Activated naive CD8-positive, alpha-beta T cell treated with anti-CD3 and anti-CD28 coated beads, Interleukin-2, amount 50 U/mL, for 24 hours (primary cell): ENCODE measurements at places on chromosomes 2 and 18.

DNA sequence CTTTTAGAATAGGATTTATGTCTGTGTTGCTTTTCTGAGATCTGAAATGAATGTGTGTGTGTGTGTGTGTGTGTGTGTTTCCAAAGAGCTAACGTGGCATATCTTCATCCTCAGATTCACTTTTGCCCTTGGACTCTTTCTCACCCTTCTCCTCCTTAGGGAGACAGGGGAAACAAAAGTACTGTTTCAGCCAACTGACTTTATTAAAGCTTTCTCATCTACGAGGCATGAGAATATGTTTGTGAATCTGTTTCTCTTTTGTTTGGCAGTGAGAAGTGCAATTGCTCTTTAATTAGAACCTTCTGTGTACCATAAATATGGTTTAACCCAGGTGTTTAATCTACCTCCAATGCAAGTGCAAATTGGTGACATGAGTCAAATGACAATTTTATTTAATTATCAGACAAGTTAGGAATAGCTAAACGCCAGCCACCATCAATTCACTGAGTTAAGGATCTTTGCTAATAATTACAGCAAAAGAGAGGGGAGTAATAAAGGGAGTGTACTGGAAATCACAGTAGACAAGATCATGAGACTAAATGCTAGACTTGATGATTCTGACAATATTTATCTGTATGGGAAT is 186.4 kb upstream of the COL3A1 start:
- H3K4me3 ChIP-seq: no peak overlapping the region
- no peaks in the 10 kb centered on the region for H3K27me3 ChIP-seq
- H3K36me3 ChIP-seq: no peaks in the 10 kb centered on the region

GRCh38 chr2:187543488-187543887 is 10.7 kb downstream of the TFPI start:
- no peak overlapping the region for H3K27ac ChIP-seq
- no peak overlapping the region for H3K4me3 ChIP-seq
- H3K27me3 ChIP-seq: no peaks in the 10 kb centered on the region
- H3K4me1 ChIP-seq: no peaks in the 10 kb centered on the region

DNA sequence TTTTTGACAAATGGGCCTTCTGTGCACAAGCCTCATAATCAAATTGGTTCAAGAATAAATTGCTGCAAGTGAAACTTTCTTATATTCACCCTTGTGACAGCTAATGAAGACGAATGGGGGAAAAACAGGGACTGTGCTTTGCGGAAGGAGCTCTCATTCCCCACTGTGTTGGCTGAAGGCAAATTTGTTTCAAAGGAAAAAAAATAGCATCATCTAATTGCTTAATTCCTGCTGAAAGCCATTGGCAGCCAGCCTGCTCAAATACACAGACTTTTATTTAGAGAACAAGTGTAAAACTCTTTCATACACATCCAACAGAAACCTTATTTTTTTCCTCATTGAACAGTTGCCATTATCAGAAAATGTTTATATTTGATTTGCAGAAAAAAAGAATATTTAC is 172.3 kb downstream of the ARL6IP6 start:
- H3K27ac ChIP-seq: no peak overlapping the region
- no peaks in the 10 kb centered on the region for H3K36me3 ChIP-seq
- no peak overlapping the region for H3K4me3 ChIP-seq
- H3K4me1 ChIP-seq: no peaks in the 10 kb centered on the region

- no peak for DNase-seq
- H3K4me1 ChIP-seq: no peaks in the 10 kb centered on the region
- no peak overlapping the region for H3K27ac ChIP-seq
- H3K36me3 ChIP-seq: peaks cover 8% of the 10 kb centered on the region
Observed at GRCh38 chr2:189341077-189341476, 100.2 kb upstream of the WDR75 start.

DNA sequence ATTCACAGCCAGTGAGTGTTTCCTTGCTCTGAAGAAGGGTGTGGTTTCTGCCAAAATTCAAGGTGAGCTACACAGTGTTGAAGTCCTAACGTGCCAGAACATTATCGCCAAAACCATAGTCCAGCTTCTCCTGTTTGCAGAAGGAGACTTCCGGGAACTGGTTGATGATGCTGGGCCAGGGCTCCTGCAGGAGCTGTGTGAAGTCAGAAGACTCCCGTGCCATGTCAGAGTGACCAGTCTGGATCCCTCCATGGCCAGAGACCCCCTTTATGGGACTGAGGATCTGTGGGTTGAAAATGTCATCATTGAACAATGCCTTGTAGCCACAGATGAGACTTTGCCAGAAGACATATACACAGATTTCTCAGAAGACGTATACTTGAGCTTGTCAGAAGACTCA is 96.0 kb upstream of the RAB12 start:
- no peaks in the 10 kb centered on the region for H3K4me1 ChIP-seq
- H3K36me3 ChIP-seq: no peaks in the 10 kb centered on the region
- H3K27me3 ChIP-seq: no peaks in the 10 kb centered on the region
- no peak for DNase-seq
- no peak overlapping the region for H3K27ac ChIP-seq

DNA sequence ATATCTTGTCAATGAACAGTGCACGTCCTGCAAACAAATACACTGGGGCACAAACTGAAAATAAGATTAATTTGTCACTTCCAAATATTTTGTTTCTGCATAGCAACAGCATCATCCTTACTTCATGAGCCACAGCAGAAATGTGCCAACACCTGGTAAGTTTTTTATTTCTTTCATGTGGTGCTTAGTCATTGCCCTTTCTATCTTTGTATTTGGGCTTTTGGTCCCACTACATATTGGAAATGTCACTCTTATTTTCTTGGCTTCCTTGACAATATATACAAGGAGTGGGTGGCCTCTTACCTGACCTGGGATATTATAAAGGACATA is 208.0 kb downstream of the RBM43 start:
- H3K36me3 ChIP-seq: no peaks in the 10 kb centered on the region
- no peak overlapping the region for H3K27ac ChIP-seq
- DNase-seq: no peak

DNA sequence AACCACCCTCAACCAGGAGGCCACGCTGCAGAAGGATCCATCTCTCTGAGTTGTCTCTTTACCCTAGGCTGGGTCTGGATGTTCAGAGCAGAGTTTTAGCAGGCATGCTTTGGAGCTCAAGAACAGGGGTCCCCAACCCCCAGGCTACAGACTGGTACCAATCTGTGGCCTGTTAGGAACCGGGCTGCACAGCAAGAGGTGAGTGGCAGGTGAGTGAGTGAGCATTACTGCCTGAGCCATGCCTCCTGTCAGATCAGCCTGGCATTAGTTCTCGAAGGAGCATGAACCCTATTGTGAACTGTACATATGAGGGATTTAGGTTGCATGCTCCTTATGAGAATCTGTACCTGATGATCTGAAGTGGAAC is 172.5 kb downstream of the UXS1 start:
- H3K4me3 ChIP-seq: no peak overlapping the region
- H3K27ac ChIP-seq: no peak overlapping the region
- no peaks in the 10 kb centered on the region for H3K36me3 ChIP-seq
- H3K4me1 ChIP-seq: peaks cover 15% of the 10 kb centered on the region

GRCh38 chr18:58470292-58470691 is 158.6 kb downstream of the ALPK2 start:
- H3K36me3 ChIP-seq: no peaks in the 10 kb centered on the region
- no peak for DNase-seq
- H3K4me1 ChIP-seq: no peaks in the 10 kb centered on the region
- H3K27me3 ChIP-seq: peaks cover 12% of the 10 kb centered on the region
- H3K4me3 ChIP-seq: no peak overlapping the region

DNA sequence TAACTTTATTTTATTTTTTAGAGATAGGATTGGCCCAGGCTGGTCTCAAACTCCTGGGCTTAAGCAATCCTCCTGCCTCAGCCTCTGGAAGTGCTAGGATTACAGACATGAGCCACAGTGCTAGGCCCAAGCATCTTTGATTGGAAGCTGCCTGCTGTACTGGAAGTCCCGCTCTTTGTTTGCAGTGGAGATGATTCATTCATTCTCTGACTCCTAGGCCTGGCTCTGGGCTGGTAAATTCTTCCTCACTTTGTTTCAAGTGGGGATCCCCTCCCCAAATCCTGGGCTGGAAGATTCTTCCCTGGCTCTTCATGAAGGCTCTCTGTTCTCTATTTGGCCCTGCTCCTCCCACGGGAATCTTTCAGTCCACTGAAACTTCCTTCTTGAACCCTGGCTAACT is 81.9 kb downstream of the NEURL3 start:
- no peaks in the 10 kb centered on the region for H3K36me3 ChIP-seq
- no peak for DNase-seq
- no peak overlapping the region for H3K27ac ChIP-seq

DNA sequence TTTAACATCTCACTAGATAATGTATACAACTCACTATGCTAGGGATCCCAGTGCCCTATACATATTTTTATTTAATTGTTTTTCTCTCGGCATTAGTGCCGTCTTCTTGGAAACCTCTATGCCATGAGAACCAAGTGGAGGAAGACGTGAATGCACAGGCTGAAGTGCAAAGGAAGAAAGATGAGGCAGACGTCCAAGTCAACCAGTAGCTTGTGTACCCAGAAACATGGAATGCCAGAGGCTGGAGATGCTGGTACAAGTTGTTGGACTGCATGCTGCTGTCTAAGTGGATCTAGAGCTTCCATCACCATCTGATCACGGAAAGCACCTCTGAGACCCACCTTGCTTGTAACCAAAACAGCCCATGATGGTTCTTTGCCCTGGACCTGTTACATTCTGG is 12.5 kb upstream of the GEMIN6 start:
- H3K27ac ChIP-seq: no peak overlapping the region
- H3K4me1 ChIP-seq: no peaks in the 10 kb centered on the region
- H3K36me3 ChIP-seq: no peaks in the 10 kb centered on the region
- H3K27me3 ChIP-seq: no peaks in the 10 kb centered on the region
- DNase-seq: no peak

- H3K27ac ChIP-seq: peak overlapping the region; percentile 13
- no peaks in the 10 kb centered on the region for H3K27me3 ChIP-seq
- no peaks in the 10 kb centered on the region for H3K4me1 ChIP-seq
- no peaks in the 10 kb centered on the region for H3K36me3 ChIP-seq
- H3K4me3 ChIP-seq: no peak overlapping the region
- DNase-seq: no peak
Observed at GRCh38 chr18:48735080-48735676, 196.3 kb downstream of the CTIF start.

DNA sequence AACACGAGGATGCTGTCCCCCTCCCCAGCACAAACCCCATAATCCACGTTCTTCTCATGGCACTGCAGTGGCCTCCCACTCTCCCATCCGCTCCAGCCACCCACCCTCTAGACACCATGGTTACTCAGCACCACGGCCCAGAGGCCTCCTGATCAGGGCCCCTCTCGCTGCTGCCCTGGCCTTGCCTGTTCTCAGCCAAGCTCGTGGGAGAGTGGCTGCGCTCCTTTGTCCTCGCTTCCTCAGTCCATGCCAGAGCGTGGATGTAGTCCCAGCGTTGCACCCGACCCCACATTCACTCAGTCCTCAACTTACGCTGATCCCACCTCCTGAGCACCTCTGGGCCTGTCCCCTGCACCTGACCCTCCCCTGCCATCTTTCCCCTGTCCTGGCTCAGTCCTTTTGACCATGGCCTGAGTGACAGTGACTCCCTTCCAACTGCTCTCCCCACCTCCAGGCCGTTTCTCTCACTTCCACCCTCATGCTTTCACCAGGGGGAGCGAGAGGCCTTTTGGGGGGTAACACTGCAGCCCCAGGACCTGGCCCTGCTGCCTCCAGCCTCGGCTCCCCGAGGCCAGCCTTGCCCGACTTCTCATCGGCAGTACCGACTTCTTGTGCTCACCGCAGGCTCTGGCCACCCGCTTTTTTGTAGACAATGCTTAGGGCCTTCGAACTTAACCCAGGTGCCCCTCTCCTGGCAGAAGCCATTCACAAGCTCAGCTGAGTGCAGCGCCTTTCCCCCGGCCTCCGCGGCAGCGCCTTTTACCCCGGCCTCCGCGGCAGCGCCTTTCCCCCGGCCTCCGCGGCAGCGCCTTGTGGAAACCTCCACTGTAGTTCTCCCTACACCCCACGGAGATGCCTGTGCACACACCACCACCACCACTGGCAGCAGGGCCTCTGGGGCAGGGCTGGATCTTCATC is 131.4 kb downstream of the CLIP4 start:
- no peaks in the 10 kb centered on the region for H3K4me1 ChIP-seq
- no peak for DNase-seq
- H3K4me3 ChIP-seq: no peak overlapping the region
- no peaks in the 10 kb centered on the region for H3K36me3 ChIP-seq
- H3K27ac ChIP-seq: no peak overlapping the region

- no peak overlapping the region for H3K27ac ChIP-seq
- no peaks in the 10 kb centered on the region for H3K27me3 ChIP-seq
- no peaks in the 10 kb centered on the region for H3K4me1 ChIP-seq
- DNase-seq: no peak
- no peak overlapping the region for H3K4me3 ChIP-seq
Observed at GRCh38 chr2:208093128-208093527, 31.2 kb downstream of the CRYGD start.

DNA sequence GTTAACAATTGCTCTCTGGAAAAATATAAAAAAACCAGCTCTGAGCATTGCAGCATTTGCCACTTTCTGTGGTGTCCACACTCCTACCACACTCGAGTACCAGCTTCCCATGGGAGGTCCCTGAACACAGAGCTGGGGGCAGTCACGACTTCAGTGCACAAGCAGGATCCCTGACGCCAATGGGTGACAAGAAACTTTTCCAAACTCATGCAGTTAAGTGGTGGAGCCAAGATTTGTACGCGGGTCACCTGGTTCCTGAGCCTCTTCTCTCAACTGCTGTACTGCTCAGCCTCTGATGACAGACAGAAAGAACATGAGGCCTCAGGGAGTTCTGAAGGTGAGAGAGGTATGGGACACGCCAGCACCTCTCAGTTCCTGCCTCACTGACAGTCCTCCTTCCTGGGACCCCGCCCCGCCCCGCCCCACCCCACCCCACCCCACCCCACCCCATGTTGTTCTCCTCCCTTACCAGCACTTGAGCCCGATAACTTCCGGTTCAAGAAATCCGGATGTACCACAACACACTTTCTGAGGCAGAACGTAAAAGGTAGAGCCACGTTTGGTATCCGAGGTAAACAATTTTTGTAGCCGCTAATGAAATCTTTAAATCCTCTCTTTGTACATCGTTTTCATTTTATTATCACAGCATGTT is 287.6 kb downstream of the MYCN start:
- no peak overlapping the region for H3K27ac ChIP-seq
- DNase-seq: no peak
- H3K4me3 ChIP-seq: no peak overlapping the region

- H3K27me3 ChIP-seq: no peaks in the 10 kb centered on the region
- H3K27ac ChIP-seq: no peak overlapping the region
- no peak for DNase-seq
- no peaks in the 10 kb centered on the region for H3K4me1 ChIP-seq
Observed at GRCh38 chr2:143916781-143917180, 603.1 kb downstream of the ZEB2 start.

DNA sequence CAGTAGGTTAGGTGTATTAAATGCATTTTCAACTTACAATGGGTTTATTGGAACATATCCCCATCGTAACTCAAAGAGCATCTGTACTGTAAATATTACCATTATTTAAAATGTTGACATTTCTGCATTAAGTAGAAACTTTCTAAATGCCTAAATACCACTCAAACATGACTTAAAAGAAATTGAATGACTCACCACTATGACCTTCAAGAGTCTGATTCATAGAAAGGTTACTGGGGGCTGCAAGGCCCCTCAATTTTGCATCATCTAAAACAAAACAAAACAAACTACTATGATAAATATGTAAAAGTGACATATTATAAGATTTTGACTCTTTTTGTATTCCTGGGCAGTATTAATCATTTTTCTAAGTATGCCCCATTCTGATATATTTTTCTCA is 7.6 kb downstream of the WDR35 start:
- H3K27me3 ChIP-seq: no peaks in the 10 kb centered on the region
- H3K27ac ChIP-seq: no peak overlapping the region
- no peak overlapping the region for H3K4me3 ChIP-seq
- H3K4me1 ChIP-seq: peaks cover 11% of the 10 kb centered on the region
- H3K36me3 ChIP-seq: peaks cover 40% of the 10 kb centered on the region
- DNase-seq: no peak
